AG04450 (cell line): ENCODE measurements at places on chromosomes 16 and 17. TPM values are rescaled to one million over a fixed set of nuclear protein-coding genes. Genes with fewer than 3 reads are reported as not detected.

The TBC1D28 gene
- not detected in 2 replicates for polyA plus RNA-seq

The EME1 gene
- 2.2 and 2.5 TPM in 2 replicates for polyA plus RNA-seq

The TNFRSF12A gene
- polyA plus RNA-seq, result 67.3 and 97.1 TPM in 2 replicates

The PRAC2 gene
- polyA plus RNA-seq, result not detected in 2 replicates

The ZFP3 gene
- polyA plus RNA-seq, result 2.3 and 3.0 TPM in 2 replicates

The PMFBP1 gene
- polyA plus RNA-seq, result 0.05 TPM in 1 of 2 replicates, not detected in the other

DNA sequence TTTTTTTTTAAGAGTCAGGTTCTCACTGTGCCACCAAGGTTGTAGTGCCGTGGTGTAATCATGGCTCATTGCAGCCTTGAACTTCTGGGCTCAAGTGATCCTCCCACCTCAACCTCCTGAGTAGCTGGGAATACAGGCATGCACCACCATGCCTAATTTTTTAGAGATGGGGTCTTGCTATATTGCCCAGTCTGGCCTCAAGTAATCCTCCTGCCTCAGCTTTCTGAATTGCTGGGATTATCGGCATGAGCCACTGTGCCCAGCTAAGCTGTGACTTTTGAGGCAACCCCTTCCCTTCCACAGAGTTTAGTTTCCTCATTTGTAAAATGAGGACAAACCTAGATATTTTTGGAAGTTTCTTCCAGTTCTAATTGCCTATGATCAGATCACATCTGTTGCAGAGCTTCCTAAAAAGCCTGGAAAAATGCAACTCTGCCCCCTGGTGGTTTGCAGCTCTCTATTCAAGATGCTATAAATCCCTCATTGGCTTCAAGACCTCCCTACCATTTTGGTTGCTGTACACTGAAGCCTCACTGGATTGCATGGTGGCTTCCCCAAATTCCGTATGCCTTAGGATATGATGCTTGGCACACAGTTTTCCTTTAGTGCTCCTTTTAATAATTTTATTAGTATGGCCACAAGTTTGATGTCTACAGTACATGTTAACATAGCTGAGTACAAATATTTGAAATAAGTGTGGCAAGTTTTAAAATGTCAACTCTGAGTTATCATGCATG is 19.3 kb downstream of the GDE1 start:
- no peak for DNase-seq

DNA sequence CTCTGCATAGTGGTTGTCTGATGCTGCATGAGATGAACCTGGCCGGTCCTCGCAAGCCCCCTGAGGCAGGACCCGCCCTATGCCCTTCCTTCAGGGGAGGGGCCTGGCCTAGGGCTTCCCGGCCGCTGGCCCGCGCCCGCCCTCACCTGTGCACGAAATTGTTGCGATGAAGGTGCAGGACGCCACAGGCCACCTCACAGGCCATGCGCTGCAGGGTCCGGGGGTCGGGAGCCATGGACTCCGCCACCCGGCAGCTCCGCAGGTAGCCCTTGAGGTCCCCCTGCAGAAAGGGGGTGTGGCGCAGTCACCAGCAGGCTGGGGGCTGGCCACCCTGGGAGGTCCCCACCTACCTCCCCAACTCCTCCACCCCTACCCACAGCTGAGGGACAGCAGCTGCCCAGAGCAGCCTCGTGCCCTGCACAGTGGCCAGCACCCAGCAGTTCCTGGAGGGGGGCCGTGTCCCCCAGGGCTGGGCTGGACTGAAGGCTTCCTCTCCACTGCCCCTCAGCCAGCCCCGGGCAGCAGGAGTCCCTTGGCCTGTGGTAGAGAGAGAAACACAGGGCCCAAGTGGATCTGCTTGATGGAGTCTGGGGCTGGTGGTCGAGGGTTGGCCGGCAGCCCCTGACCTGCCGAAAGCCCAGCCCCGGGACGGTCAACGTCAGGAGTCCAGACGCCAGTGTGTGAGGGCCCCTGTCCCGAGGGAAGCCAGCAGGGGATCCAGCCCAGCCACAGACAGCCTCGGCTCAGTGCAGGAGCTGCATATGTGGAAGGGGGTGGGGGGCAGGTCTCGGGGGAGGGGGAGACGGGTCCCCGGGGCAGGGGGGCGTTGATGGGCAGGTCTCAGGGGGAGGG is 38.8 kb upstream of the PVALEF start:
- no peak for DNase-seq

DNA sequence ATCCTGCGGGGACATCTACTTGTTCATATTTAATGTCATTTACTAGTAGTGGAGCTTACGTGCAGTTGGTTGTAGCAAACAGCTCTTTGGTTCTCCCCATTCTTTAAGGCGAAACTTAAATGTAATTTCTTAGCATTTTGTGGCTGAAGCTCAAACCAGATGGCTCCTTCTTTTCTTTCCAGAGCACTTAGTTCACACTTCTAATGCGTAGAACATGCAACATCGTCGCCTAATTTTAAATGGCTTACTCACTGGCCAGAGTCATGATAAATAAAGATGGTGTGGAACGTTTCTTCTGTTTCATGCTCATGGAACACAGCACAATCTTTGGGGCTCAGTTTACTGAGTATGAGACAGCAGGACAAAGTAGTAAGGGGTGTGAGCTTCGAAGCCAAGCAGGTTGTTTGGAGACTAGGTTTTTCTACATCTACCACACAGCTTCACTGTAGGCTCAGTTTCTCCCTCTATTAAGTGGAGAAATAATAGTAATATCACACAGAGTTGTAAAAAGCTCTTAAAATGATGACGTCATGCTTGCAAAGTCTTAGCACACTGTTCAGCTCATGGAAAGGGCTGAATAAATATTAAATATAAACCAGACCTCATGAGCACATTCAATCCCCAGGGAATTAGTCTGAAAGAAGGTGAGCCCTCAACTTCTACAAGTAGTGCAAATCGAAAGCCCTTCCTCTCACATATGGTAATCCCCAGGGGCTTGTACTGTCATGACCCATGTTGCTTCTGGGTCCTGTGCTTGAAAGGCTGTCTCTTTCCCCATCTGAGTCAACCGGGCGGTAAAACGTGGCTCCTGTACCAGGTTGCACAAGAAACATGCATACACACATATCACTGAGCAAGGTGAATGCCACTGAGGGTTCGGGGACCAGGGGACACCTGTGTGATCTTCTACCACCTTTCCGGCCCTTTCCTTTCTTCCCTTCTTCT is 384.3 kb downstream of the CDH13 start:
- DNase-seq, result no peak

GRCh38 chr17:10161386-10161785 is 37.0 kb downstream of the GAS7 start:
- no peak for DNase-seq

- no peak for DNase-seq
Observed at GRCh38 chr17:521183-521525, 168.5 kb upstream of the RPH3AL start.

- DNase-seq, result no peak
Observed at GRCh38 chr16:53212893-53213223, 158.1 kb downstream of the CHD9 start.

GRCh38 chr17:33980193-33980592 is 274.9 kb upstream of the CCL2 start:
- DNase-seq, result no peak

DNA sequence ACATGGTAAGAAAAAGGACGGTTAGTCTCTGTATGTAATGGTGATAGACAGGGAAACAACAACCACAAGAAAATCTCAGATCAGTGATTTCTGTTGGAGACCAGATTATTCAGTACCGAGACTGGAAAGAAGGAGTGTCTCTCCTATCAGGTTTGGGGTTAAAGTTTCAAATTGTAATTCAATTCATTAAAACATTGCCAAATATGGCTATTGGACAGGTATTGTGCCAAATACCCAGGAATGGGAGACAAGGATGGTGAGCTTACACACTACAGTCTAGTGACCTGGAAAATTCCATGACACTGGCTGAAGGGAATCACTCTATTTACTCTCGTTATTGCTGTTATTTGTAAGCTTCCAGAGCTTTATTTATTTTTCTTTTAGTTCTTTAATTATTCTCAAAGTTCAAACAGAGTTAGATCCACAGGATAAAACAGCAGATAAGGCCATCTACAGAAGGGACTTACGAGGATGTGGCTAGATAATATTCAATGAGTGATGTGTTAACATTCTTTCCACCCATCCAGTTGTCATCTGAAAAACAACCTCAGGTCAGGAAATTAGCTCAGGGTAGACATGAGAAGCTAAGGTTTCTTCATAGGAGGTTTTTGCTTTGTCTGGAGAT is 25.1 kb upstream of the MMD start:
- DNase-seq, result no peak

GRCh38 chr17:29855686-29856085 is 74.3 kb downstream of the SSH2 start:
- no peak for DNase-seq

DNA sequence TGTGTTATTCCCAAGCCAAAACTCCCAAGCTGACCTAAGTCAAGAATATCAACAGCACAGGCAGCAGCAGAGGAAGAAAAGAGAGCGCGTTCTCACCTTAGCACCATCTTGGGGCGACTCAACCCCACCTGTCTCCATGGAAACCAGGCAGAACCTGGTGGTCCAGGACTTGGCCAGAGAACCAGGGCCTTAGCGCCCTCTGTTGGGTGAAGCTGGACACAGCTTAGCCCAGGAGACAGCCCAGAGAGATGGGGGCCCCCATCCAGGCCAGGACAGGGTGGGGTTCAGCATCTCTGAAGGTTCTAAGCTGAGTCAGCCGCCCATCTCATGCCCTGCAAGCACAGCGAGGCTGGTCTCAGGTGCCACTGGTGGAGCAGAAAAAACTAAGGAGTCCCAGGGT is 60.1 kb upstream of the TMEM132E start:
- DNase-seq, result no peak

- no peak for DNase-seq
Observed at GRCh38 chr17:40313668-40314583, 4.9 kb downstream of the RARA start.

DNA sequence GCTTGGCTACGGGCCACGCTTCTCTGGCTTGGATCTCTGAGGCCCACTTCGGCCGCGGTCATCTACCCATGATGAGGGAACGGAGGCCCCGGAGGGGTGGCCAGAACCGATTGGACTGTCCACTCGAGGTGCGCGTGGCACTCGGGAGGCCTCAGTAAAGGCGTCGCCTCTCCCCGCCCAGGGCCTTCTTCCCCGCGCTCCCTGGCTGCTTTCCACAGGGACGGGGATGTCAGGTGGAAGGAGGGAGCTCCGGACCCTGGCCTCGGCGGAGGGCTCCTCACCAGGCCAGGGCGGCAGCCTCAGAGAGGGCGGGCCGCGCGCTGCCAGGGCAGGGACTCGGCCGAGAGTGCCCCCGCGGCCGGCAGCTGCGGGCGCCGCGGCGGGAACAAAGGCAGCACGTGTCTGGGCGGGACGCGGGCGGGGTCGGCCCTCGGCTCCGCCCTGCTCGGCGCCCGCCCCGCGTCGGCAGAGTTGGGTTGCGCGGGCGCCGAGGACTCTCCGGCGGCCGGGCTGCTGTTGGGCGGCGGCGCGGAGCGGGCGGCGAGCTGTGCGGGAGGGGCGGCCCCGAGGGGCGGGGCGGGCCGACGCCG is 587 bp upstream of the CDK5R1 start:
- no peak for DNase-seq

GRCh38 chr17:6521586-6521985 is 34.8 kb downstream of the PITPNM3 start:
- no peak for DNase-seq

DNA sequence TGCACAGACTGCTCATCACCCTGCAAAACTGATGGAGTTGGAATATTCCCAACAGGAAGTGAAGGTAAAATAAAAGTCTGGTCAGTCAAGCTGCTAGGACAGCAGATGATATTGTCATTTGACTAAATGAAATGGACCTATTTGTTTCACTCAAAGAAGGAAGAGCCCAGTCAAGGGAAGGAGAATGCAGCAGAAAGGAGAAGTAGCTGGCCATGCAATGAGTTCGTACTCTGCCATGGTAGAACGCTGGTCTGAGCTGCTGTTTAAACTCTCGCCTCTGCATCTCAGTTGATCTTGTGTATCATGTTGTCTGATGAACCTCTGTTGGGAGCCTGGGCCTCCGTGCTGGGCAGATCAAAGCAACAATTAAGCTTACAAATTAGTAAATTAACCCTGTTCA is 15.6 kb upstream of the YPEL2 start:
- DNase-seq, result no peak

- DNase-seq, result no peak
Observed at GRCh38 chr17:61157246-61157886, 242.3 kb upstream of the TBX2 start.

GRCh38 chr17:4215882-4216570 is 47.8 kb downstream of the ANKFY1 start:
- no peak for DNase-seq

DNA sequence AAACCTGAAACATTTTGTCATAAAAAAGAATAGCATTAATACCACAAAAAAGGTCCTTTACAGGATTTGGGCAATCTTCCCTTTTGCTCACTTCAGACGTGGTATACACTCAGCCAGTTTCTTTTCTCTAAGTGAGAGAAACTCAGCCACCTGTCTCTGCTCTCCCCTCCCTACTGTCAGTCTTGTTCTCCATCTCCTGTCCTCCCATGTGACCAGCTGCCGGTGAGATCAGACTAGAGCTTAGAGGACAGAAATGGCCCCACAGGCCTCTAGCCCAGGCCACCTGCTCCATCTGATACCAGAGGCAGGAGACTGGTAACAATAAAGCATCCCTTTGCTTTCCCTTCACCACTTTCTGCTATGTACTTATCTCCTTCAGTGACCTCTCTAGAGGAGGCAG is 34.9 kb downstream of the CMC2 start:
- DNase-seq, result no peak

GRCh38 chr16:57742543-57742942 is 7.0 kb downstream of the KATNB1 start:
- no peak for DNase-seq

DNA sequence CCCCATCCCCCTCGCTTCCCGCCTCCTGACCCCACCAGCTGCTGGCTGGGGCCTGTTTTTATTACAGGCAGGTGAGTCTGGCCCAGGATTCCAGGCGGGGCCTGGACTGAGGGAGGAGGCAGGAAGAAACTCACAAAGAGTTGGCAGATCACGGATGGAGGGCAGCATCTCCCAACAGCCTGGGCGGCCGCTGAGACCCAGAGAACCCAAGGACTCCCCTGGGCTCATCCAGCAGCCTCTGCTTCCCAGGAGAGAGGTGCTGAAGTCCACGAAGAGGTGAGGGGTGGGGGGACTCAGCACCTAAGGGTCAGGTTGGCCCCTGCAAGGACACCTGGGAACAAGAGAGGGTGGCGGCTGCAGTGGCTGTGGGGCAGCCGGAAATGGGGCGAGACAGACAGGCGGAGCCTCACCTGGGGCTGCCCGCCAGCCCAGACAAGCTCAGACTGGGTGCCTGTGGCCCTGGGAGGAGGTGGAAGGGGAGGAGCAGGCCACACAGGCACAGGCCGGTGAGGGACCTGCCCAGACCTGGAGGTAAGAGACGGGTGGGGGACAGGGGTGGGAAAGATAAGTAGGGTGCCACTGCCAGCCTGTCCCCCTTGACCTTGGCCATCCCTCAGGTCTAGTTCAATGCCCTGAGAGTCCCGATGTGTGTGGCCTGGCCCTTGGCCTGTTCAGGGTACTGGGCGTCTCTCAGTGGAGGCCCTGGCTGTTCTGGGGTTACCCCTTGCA is 8.7 kb upstream of the ADGRG1 start:
- DNase-seq, result no peak
